Suppressor macrophage treated with lipopolysaccharide for 1 hour (primary cell): ENCODE measurements at places on chromosomes 7 and 10.

- DNase-seq: no peak
Observed at GRCh38 chr10:130652964-130653578, 516.9 kb downstream of the GLRX3 start.

DNA sequence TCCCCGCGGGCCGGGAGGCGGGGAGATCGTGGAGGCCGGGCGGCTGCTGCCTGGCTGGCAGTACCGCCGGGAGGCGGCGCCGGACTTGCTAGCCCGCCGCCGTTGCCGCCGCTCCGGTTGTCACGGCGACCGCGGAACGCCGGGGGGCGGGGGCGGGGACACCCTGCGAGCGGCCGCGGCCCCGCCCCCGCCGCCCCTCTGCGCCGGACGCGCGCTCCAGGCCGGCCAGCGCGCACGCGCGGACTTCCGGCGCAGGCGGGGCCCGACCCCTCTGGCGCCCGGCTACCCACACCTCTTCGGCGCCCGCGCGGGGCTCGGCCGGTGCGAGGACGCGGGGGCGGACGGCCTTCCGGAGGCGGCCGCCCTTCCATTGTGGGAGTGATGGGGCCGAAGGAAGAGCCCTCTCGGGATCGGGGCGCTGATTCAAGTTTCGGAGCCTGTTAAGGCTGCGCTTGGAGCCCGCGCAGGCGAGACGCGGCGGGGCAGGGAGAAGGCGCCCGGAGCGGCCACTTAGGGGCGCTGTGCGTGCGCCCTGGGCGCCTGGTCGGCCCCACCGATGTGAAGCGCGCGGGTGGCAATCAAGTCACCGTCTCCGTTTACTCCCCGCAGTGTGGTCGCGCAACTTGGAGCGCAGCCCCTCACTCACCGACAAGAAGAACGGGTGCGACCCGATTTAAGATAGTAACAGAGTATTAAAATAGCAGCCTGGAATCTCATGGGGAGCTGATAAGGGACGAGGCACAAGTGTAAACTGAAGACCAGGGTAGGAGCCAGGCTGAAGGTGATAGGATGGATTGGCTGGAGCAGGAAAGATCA is 449 bp upstream of the DPY19L1 start:
- DNase-seq: peak; percentile 95

DNA sequence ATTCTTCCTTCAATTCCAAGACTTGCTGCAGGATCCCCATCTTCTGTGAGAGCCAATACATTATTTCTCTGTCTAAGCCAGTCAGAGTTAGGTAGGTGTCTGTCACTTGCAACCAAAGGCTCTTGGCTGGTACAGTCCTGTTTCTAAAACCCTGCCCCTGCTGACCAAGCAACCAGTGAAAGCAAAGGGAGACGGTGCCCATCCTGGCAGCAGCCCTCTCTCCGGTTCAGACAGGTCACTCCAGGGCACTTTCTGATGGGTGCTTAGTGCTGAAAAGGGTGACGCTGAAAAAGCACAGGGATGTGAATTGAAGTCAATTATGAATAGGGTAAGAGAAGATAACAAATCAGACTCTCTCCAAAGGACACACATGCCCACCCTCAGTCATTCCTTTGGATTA is 37.5 kb downstream of the SPOCK2 start:
- no peak for DNase-seq

- no peak for DNase-seq
Observed at GRCh38 chr7:2606539-2606936, 25.2 kb upstream of the TTYH3 start.

- DNase-seq: no peak
Observed at GRCh38 chr10:131816157-131816775, 84.5 kb upstream of the PPP2R2D start.

DNA sequence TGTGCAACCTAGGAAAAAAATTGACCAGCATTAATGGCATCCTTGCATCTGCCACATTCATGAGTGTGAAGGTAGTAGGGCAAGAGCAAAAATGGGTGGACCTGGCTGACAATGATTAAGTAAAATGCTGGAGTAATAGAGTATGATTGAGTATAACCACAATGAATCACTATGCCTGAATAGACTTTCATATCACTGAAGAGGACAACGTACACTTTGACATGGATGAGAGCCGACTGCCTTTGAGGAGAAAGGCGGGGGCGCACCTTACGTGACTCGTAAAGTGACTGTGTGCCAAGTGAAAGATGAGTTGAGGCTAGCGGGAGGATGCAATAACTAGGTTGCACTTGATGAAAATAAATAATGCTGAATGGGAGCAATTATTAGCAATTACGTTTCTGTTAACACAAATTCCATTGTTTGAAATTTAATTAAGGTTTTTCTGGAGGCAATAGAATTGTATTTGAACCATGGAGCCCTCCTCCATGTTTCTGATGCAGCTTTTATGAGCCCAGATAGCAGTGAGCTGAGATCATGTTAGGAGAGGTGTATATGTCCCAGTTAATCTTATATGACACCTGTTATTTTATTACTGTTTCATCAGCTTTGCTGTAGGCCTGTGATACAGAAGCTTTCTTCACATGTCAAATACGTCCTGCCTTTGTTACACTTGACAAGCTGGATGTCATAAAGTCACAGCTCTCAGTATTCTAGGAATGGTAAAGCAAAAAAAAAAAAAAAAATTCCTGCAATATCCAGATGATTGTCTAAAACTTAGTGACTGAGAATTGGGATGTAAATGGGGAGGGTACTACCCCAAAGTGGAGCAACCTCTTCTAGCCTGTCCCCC is 596.5 kb downstream of the NXPH1 start:
- no peak for DNase-seq

- no peak for DNase-seq
Observed at GRCh38 chr7:148670807-148671206, 27.9 kb upstream of the CUL1 start.
